ENCODE measurements at places on chromosomes 4 and X. TPM values are rescaled to one million over a fixed set of nuclear protein-coding genes. Genes with fewer than 3 reads are reported as not detected.

Gene TEX28
- not detected for total RNA-seq

Gene GAGE1
- total RNA-seq = not detected

Gene TSPAN6
- 27.4 TPM for total RNA-seq

Gene SOX3
- not detected for total RNA-seq

Gene MAGEA11
- total RNA-seq = not detected

Gene CTAG1B
- total RNA-seq = 0.46 TPM

Gene HPRT1
- 5.3 TPM for total RNA-seq

Gene NXF2
- not detected for total RNA-seq

Gene CXorf38
- 3.6 TPM for total RNA-seq

Gene MND1
- not detected for total RNA-seq

Gene TEC
- total RNA-seq = 6.8 TPM

Gene SLIT2
- 22.9 TPM for total RNA-seq

Gene RHOXF2B
- total RNA-seq = not detected

Gene TMPRSS11E
- total RNA-seq = not detected

Gene CPE
- total RNA-seq = 395 TPM

Gene SUPT20HL2
- total RNA-seq = not detected

Gene HTN1
- not detected for total RNA-seq

Gene PLAC1
- total RNA-seq = not detected

Gene PSAPL1
- not detected for total RNA-seq

Gene CXorf65
- not detected for total RNA-seq

Gene SSX1
- not detected for total RNA-seq

Gene PHOX2B
- total RNA-seq = not detected

Gene HMGN5
- 10.3 TPM for total RNA-seq

Gene POU4F2
- total RNA-seq = not detected

Gene STPG2
- 1.0 TPM for total RNA-seq

Gene ERCC6L
- 0.29 TPM for total RNA-seq

Gene PNPLA4
- 10.8 TPM for total RNA-seq

Gene REELD1
- total RNA-seq = 1.4 TPM

Gene SLC25A53
- total RNA-seq = 22.4 TPM

Gene ASB9
- total RNA-seq = 13.8 TPM

Gene XPNPEP2
- 3.5 TPM for total RNA-seq

Gene OTUD4
- 13.5 TPM for total RNA-seq

Gene SLC2A9
- total RNA-seq = 7.7 TPM

Gene NHSL2
- total RNA-seq = 30.8 TPM

Gene TADA2B
- total RNA-seq = 14.1 TPM

Gene HSPA4L
- total RNA-seq = 2.1 TPM

Gene POF1B
- 1.6 TPM for total RNA-seq

Gene RTL3
- total RNA-seq = 0.41 TPM

Gene CTSO
- 28.8 TPM for total RNA-seq

Gene MSN
- total RNA-seq = 285 TPM

Gene SH3BGRL
- 228 TPM for total RNA-seq

Gene ADD1
- total RNA-seq = 161 TPM

Gene TEX13C
- not detected for total RNA-seq

Gene CLCN5
- 6.4 TPM for total RNA-seq

Gene GLRA3
- total RNA-seq = not detected

Gene TMEM192
- 4.7 TPM for total RNA-seq

Gene USP51
- 0.26 TPM for total RNA-seq

Gene VCX
- total RNA-seq = not detected

Gene PIR
- 2.9 TPM for total RNA-seq

Gene ABLIM2
- total RNA-seq = 0.88 TPM

Gene FAT4
- total RNA-seq = 112 TPM

Gene LGI2
- total RNA-seq = 2.3 TPM

Gene SORCS2
- 0.26 TPM for total RNA-seq

Gene MAGEE2
- total RNA-seq = 0.83 TPM

Gene TEX13A
- not detected for total RNA-seq

Gene TEX11
- total RNA-seq = not detected

Gene MXRA5
- total RNA-seq = 79.9 TPM

Gene KLB
- not detected for total RNA-seq

Gene IL13RA2
- total RNA-seq = not detected
